GM23248 (cell line): ENCODE measurements at places on chromosomes 7 and 10. TPM values are rescaled to one million over a fixed set of nuclear protein-coding genes. Genes with fewer than 3 reads are reported as not detected.

GRCh38 chr10:7133278-7133677, 277.6 kb downstream of the SFMBT2 start:
- DNase-seq = no peak

Gene EEF1AKMT2
- total RNA-seq = 19.6 and 24.0 TPM in 2 replicates

DNA sequence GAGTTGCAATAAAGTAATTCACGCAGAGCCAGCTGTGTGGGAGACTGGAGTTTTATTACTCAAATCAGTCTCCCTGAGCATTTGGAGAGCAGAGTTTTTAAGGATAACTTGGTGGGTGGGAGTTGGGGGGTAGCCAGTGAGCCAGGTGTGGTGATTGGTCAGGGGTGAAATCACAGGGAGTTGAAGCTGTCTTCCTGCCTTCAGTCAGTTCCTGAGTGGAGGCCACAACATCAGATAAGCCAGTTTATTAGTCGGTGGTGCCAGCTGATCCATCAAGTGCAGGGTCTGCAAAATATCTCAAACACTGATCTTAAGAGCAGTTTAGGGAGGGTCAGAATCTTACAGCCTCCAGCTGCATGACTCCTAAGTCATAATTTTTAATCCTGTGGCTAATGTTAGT, 3.3 kb upstream of the CYP51A1 start:
- DNase-seq = no peak

Gene PLA2G12B
- not detected in 2 replicates for total RNA-seq

GRCh38 chr7:131533151-131533559, 23.3 kb downstream of the PODXL start:
- no peak for DNase-seq

DNA sequence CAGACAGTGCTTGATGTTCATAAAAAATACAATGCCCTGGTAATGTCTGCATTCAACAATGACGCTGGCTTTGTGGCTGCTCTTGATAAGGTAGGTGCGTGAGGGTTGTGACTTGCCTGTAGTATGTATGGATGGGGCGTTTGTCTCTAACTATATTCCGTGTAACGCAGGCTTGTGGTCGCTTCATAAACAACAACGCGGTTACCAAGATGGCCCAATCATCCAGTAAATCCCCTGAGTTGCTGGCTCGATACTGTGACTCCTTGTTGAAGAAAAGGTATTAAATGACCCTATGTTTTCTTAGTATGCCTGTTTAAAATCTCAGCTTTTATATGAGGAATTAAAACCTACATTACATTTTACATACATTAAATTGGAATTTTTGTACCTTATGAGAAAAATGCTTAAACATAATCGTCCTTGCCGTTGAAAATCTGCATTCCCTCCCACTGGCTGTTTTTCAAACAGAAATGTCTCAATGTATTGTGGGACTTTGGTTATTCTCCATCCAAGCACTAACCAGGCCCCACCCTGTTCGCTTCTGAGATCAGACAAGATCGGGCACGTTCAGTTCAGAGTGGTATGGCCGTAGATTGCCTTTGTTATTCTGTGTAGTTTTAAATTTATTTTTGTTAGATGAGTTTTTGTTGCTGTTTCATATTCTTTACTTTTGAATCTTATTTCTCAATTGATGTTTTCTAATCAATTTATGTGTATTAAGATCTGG, 85.3 kb downstream of the CUL1 start:
- no peak for DNase-seq

- no peak for DNase-seq
Observed at GRCh38 chr10:78314651-78315050, 281.0 kb downstream of the RPS24 start.

Gene MET
- 62.3 and 68.8 TPM in 2 replicates for total RNA-seq

- DNase-seq = no peak
Observed at GRCh38 chr7:2932402-2933251, 88.5 kb upstream of the GNA12 start.

- peak; percentile 41 for DNase-seq
Observed at GRCh38 chr7:5514440-5515035, 90.9 kb upstream of the TNRC18 start.

DNA sequence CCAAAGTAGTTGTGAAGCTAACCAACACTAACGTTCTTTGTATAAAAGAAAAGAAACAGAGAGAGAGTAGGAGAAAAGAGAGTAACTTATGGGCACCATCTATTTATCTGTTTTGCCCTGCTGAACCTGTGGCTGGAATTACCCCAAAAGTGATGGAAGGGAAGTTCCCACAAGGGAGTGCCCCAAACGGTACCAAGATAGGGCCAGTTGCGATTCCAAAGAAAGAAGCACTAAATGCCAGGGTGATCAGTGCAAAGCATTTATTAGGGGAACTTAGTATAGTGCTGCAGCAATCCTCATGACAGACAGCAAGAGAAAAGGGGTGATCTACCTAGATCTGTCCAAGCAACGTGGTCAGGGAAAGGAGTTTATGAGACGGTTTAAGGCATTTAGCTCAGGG, 190.2 kb downstream of the SORCS3 start:
- DNase-seq = no peak

Gene GLCCI1
- total RNA-seq = 1.6 and 3.0 TPM in 2 replicates

GRCh38 chr10:102646610-102647442, 2.5 kb downstream of the TRIM8 start:
- DNase-seq = peak; percentile 69

GRCh38 chr7:26038201-26038990, 113.6 kb upstream of the NFE2L3 start:
- DNase-seq = no peak

- DNase-seq = no peak
Observed at GRCh38 chr7:2894118-2894940, 50.2 kb upstream of the GNA12 start.

- peak; percentile 71 for DNase-seq
Observed at GRCh38 chr10:27743012-27743876, 2.4 kb downstream of the MKX start.

DNA sequence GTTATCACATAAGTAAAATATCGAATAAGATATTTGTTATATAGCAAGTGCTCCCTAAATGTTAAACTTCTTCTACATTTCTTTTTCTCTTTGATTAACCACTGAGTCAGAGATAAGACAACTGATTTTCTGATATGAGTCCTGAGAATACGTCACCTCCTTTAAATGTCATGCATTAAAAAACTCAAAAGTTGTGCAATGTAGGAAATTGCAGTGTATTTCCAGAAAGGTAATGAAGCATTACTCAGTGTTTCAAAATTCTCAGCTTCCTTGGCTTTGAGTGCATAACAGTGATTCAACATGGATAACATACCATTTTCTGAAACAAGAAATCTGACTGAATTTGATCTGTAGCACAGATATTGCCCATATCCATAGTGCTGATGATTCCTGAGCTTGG, 155.8 kb downstream of the BMPER start:
- DNase-seq = peak; percentile 93

DNA sequence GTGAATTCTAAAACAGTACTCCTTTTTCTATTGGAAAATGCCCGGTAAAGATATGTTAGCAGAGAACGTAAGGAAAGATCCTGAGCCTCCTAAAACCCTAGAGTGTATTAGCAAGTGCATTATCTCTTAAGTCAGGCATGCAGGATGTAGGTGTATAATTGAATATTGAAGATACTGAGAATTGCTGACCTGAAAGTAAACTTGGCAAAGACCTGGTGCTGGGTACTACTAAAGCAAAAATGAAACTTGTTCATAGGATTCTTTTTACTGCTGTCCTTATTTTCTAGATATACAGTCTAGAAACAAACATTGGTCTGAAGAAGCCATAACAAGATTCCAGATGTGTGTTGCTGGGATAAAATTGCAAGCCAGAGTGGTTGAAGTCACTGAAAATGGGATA, 18.8 kb upstream of the VWA2 start:
- no peak for DNase-seq

Gene SPDYE3
- total RNA-seq = not detected in 2 replicates

DNA sequence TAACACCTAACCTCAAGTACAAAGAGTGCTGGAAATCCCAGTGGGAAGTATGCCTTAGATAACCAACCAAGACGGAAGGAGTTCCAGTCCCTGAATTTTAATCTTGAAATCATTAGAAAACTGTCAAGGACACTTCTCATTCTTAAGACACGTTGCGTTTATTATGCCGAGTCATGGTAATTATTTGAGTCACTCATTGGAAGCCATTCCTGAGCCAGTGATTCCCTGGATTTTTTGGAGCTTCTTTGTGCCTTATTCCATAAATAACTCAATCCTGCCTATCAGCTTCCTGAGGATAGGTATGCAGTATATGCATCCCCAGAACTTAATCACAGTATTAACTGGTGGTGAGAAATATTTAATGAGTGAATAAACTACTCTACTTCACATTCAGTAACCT, 77.4 kb downstream of the PPP1R17 start:
- peak; percentile 30 for DNase-seq

DNA sequence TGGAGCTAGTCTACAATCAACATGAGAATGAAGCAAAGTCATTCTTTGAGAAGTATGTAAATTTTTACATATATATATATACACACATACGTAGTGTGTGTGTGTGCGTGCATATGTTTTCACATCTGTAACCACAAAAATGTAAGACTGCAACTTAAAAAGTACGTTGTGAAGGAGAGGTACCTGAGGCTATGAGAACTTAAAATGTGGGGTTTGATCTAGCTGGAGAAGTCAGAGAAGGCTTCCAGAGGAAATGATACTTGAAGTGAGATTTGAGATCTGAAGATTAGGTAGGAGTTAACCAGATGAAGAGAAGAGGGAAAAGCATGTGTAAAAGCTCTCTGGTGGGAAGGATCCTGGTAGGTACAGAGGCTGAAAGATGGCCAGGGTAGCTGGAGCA, 5.8 kb downstream of the TAF5 start:
- no peak for DNase-seq

GRCh38 chr10:131271966-131272365, 39.6 kb downstream of the TCERG1L start:
- DNase-seq = no peak

- DNase-seq = peak; percentile 13
Observed at GRCh38 chr10:4281190-4281825, 496.3 kb upstream of the KLF6 start.

DNA sequence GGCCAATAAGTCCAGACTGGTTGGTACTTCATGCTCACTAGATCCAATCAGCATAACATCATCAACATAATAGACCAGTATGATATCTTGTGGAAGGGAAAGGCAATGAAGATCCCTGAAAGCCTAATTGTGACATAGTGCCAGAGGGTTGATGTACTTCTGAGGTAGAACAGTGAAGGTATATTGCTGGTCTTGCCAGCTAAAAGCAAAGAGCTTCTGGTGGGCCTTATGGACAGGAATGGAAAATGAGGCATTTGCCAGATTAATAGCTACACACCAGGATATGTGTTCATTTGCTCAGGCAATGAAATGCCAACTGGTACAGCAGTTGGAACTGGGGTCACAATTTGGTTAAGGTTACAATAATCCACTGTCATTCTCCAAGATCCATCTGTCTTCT, 156.4 kb downstream of the HTR7 start:
- DNase-seq = no peak

Gene CTAGE4
- total RNA-seq = 1.3 TPM in 1 of 2 replicates, not detected in the other

GRCh38 chr10:91163269-91163868, 57.1 kb upstream of the PCGF5 start:
- DNase-seq = peak; percentile 79

- peak; percentile 57 for DNase-seq
Observed at GRCh38 chr10:34581801-34582532, 233.1 kb downstream of the PARD3 start.

DNA sequence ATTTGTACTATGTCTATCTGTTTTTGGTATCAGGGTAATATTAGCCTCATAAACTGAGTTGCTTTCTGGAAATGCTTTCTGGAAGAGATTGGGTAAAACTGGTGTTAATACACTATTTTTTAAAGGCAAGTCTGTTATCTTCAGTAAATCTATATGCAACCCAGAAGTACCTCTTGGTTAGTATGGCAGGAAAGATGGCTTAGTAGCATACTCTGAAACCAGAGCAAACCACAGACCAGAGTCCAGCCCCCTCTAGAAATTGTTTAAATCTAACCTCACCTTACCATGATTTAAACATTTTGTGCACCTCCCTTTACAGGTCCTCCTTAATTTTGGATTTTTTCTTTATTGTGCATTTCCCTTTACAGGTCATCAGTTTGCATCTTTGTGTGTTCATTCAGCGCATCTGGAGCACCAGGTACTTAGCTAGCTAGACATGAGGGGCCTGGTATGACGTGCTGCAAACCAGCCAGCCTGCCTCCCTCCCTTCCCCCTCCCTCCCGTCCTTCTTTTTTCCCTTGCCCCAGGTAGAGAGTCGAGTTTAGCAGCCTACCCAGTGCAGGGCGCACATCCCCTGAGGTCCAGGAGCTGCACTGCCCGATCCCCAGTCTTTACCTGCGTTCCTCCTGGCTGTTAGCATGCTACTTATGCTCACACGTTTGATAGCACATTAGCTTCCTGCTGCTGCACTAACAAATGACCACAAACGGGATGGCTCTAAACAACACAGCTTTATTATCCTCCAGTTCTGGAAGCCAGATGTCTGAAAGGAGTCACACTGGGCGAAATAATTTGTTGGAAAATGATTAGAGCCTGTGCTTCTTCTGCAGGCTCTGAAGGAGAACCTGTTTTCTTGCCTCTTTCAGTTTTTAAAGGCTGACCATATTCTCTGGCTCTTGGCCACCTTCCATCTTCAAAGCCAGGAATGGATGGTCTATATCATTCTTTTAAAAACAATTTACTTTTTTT, 299.9 kb upstream of the HABP2 start:
- no peak for DNase-seq
